Spinal cord (tissue), 10 donors: ENCODE measurements at places on chromosomes 5 and 9. TPM values are rescaled to one million over a fixed set of nuclear protein-coding genes. Genes with fewer than 3 reads are reported as not detected.

Gene TICAM2
- 3.8 TPM for polyA plus RNA-seq

Gene SPATA6L
- 3.2 TPM for polyA plus RNA-seq

Gene TUSC1
- polyA plus RNA-seq = 26.7 TPM

Gene YTHDC2
- 24.1 TPM for polyA plus RNA-seq

Gene ADRA1B
- polyA plus RNA-seq = 10.8 TPM

Gene PCDHB7
- 5.5 TPM for polyA plus RNA-seq

Gene SLC4A9
- 1.9 TPM for polyA plus RNA-seq

Gene S1PR3
- polyA plus RNA-seq = 21.4 TPM

Gene MYOT
- 6.9 TPM for polyA plus RNA-seq

Gene CDKN2B
- 1.8 TPM for polyA plus RNA-seq

Gene CCL21
- 0.18 TPM for polyA plus RNA-seq

Gene PALM2AKAP2
- 7.4 TPM for polyA plus RNA-seq

Gene MYMK
- 0.26 TPM for polyA plus RNA-seq
